Effector memory CD8-positive, alpha-beta T cell (primary cell): ENCODE measurements at places on chromosomes 7 and 10.

- no peak for DNase-seq
These were observed 36.7 kb downstream of the CSGALNACT2 start for GRCh38 chr10:43174969-43175368.

GRCh38 chr7:90661290-90662151 lies 65.4 kb downstream of the CDK14 start:
- no peak for DNase-seq

- DNase-seq: no peak
These were observed 625.6 kb downstream of the SUGCT start for GRCh38 chr7:40760293-40760964.

DNA sequence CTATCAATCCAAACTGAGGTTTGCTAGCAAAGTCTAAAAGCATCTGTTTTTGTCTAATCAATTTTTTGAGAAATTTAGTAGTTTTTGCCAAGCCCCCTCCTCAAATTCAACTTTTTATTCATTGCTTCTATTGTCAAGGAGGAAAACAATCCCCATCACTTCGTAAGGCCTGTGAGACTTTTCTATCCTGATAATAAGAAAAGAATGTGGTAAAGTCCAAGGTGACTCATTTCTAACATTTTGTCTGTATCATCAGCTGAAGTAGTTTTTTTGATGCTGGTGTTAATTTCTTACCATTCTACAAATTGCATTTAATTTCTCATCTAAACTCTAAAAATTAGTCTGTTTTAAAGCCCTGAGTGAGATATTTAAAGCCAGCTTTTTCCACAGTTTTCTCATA lies 11.7 kb downstream of the ANK3 start:
- no peak for DNase-seq

DNA sequence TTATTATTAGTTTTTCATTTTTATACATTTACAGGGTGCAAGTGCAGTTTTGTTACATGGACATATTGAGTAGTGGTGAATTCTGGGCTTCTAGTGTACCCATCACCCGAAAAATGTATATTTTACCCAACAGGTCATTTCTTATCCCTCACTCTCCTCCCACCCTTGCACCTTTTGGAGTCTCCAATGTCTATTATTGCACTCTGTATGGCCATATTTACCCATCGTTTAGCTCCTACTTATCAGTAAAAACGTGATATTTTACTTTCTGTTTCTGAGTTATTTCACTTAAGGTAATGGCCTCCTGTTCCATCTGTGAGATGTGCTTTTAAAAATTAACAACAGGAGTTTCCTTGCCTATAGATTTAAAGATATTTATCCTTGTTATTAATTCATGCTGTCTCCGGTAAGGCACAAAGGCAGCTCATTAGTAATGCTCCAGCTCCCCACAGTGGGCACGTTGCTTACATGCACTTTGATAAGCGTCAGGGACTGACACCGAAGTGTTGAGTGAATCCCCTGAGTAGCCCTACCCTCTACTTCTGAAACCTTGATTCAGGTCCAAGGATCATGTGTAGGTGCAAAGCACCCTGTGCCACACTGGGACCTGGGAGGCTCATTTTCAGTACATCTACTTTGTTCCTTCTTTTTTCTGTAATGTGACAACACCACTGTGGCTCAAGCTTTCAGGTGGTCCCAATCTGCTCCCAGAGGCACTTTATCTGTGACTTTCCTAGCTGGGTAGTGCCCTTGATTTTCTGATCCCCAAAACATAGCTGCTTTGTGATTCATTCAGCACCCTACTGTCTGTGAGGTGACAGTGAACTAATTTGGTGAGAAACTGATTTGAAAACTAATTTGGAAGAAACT lies 27.3 kb downstream of the HYAL4 start:
- peak; percentile 1 for DNase-seq

- peak; percentile 63 for DNase-seq
These were observed 3.6 kb upstream of the MTPN start for GRCh38 chr7:135980665-135981180.

DNA sequence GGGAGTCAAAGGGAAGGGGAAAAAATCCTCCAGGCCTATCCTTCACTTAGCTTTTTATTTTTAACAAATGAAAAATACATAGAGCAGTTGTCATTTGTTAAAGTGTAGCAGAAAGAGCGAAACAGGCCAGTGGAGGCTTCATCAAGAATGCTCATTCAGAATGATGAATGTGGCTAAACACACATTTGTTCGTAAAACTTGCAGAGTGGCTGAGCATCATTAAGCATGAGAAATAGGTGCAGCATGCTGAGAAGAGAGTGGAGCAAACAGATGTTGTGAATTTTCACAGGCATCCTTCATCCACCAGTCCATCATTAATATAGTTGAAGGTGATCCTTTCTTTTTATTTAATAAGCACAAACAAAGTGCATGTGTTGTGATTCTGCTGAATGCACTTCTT lies 407.6 kb downstream of the LRMDA start:
- DNase-seq: no peak

DNA sequence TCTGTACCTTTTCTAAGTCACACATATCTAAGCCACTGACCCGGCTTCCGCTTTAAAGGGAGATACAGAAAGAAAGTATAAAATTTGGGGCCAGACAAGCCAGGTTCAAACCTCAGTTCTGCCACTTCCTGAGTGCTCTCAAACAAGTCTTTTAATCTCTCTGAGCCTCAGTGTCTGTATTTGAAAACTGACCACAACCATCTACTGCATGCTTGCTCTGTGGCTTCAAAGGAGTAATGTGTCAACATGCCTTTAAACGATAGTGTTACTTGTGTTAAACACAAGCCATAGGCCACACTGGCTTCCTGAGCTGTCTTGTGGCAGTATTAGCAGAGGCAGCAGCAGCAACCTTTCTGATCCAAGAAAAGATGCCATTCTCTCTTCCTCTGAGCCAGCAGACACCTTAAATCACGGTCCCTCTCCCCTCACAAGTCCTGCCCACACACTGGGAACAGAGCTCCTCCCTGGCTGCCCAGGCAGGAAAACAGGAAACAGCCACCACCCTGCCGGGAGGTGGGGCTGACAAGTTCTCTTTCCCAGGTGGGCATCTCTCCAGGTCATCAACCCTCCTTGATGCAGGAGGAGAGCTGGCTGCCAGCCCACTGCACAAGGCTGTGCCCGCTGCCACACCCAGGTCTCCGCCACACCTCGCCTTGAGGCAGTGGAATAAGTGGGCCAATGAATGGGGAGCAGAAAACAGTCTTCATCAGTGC lies 10.7 kb downstream of the HIP1 start:
- DNase-seq: peak; percentile 66

GRCh38 chr10:110221044-110221720 lies 13.8 kb downstream of the MXI1 start:
- no peak for DNase-seq

DNA sequence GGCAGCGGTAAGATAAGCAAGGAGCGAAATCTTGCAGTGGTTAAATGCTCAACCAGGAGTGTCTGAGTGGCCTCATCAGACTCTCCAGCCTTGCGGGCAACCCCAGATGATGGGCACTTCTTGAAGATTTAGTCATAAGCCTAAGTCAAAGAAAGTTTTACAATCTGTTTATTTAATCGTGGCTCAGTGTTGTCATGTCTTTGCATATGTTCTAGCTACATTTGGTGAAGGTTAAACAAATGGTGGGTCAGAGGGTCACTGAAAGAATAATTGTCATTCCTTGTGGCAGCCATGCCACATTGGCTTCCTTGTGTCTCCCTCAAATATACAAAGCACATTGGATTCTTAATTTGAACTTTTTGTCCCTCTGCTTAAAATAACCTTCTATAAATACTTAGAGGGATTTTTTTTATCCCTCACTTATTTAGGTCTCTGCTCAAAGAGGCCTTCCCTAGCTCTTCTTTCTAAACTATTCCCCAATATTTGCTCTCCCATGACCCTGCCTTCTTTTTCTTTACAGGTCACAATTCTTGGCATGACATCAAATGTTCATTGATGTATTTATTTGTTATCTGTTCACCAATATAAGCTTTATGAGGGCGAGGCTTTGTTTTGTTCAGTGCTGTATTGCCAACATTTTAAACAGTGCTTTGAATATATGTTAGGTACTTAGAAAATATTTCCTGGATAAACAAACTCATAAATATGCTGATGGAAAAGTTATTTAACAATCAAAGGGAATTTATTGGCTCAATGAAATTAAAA lies 68.7 kb downstream of the NEUROD6 start:
- DNase-seq: no peak

DNA sequence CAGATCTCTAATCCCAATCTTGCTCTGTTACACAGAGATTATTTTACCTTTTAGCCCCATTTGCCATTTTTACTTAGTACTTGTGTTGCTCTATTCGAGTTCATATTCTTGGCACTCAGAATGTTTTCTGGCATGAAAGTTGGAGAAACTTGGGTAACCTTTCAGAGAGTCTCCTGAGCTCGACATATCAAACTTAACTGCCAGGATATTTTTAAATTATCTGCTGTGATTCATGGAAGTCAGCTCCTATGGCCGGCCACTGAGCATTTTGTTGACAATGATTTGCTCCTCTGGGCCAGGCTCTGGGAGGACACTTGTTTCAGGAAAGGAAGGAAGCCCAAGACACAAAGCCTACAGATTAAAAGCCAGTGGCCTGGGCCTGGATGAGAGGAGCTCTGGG lies 396.7 kb downstream of the TNS3 start:
- no peak for DNase-seq

DNA sequence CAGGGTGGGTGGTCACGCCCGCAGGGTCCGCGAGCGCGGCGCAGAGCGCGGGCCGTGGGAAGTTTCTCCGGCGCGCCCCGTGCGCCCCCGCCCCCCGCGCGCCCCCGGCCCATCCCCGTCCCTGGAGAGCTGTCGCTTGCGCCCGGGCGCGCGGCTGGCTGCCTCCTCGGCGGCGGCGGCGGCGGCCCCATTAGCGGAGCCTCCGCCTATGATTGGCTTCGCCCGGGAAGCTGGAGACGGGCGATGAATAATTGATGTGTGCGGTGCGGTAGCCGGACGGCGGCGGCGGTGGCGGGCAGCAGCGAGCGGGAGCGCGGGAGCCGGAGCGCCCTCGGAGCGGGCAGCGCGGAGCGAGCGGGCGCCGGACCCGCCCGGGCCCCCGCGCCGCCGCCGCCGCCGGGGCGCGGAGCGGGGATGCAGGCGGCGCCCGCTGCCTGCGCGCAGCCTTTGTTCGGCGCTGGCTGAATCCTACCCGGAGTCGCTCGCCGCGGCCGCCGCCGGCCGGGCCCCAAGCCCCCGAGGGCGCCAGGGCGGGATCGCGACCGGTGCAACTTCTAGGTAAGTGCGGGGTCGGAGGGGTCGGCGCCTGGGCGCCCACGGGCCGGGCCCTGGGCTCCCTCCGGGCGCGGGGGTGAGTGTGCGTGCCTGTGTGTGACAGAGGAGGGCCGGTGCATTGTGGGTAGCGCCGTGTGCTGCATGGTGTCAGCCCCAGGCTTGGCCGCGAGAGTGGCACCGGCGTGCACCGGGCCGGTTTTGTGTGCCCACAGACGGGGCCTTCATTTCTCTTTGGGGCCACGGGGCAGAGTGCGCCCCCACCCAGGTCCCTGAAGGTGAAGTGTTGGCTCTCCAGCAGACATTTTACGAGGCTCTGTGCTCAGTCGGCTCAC lies 103.8 kb upstream of the PPIF start:
- peak; percentile 56 for DNase-seq

DNA sequence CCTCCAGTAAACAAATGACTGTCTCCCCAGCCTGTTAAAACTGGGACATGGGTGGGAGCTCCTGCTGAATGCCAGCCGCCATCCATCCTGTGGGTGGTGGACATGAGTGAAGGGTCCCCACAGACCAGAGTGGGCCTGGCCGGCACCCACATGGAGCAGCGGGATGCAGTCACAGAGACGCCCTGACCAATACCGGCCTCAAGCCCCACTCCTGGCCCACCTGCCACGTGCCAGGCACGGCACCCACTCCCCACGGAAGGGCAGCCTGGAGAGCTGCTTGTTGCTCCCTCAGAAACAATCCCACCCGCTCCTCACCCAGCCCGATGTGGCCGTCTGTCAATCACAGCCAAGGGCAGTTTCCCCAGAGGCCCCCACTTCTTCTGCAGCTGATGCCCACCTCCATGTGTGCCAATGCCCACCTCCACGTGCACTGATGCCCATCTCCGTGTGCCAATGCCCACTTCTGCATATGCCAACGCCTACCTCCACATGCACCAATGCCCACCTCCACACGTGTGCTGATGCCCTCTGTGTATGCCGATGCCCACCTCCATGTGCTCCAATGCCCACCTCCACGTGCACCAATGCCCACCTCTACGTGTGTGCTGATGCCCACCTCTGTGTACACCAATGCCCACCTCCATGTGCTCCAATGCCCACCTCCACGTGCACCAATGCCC lies 42.8 kb upstream of the DNAAF5 start:
- no peak for DNase-seq

DNA sequence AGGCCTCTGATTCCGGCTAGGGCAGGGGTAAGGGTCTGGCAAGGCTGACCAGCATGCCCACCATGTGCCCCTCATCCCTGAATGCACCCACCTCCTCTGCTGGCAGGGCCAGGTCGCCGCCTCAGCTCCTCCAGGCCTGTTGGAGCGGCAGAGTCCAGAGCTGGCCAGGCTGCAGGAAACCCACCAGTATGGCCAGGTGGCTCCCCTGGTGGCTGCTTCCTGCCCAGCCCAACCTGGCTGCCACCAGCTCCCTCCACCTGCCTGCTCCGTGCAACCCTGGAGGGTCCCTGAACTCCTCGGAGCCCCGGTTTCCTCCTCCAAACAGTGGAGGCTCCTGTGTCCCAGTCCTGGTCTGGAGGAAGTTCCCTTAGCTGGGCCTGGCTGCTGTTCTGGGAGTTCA lies 39.6 kb downstream of the MICALL2 start:
- no peak for DNase-seq

GRCh38 chr7:87075671-87076404 lies 16.4 kb upstream of the ELAPOR2 start:
- no peak for DNase-seq

GRCh38 chr7:7181519-7182155 lies 707 bp upstream of the C1GALT1 start:
- peak; percentile 42 for DNase-seq

- no peak for DNase-seq
These were observed 779 bp downstream of the C1QL3 start for GRCh38 chr10:16520900-16521299.

DNA sequence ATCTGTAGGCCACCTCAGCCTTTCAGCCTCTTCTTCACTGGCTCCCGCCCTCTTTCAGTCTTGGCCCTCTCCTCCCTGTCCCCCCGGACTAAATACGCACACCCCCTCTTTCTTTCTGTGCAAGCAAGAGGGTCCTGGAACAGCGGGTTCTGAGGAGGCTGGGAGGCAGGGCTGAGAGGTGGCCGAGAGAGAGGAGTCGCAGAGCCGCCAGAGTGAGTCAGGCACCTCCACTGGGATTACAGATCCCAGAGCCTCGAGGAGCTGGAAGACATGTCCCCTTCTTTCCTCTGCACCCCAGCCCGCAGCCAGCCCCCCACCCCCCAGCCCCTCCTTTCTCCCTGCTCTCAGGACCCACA lies 182 bp downstream of the CCDC136 start:
- DNase-seq: no peak

GRCh38 chr10:74987339-74988053 lies 124.0 kb upstream of the SAMD8 start:
- DNase-seq: no peak

DNA sequence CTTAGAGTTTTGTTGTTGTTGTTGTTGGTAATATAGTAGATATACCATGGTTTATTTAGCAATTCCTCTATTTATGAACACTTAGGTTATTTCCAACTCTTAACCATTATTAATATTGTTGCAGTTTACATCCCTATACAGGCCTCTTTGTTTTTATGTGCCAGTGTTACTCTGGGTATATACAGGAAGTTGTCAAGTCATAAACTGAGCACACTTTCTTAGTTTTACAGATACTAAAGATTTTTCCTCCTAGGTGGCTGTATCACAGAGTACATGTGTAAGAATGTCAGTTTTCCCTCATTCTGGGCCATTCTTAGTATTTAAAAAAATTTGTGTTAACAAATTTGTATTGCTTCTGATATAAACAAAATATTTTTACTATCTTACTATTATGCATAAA lies 128.4 kb downstream of the ARL4A start:
- no peak for DNase-seq
